ENCODE measurements at places on chromosomes 1 and 21.

GRCh38 chr1:9202240-9202870 lies 32.2 kb upstream of the H6PD start:
- DNase-seq = no peak

- no peak for DNase-seq
Observed at GRCh38 chr1:94456736-94457135, 38.5 kb downstream of the ABCD3 start.

DNA sequence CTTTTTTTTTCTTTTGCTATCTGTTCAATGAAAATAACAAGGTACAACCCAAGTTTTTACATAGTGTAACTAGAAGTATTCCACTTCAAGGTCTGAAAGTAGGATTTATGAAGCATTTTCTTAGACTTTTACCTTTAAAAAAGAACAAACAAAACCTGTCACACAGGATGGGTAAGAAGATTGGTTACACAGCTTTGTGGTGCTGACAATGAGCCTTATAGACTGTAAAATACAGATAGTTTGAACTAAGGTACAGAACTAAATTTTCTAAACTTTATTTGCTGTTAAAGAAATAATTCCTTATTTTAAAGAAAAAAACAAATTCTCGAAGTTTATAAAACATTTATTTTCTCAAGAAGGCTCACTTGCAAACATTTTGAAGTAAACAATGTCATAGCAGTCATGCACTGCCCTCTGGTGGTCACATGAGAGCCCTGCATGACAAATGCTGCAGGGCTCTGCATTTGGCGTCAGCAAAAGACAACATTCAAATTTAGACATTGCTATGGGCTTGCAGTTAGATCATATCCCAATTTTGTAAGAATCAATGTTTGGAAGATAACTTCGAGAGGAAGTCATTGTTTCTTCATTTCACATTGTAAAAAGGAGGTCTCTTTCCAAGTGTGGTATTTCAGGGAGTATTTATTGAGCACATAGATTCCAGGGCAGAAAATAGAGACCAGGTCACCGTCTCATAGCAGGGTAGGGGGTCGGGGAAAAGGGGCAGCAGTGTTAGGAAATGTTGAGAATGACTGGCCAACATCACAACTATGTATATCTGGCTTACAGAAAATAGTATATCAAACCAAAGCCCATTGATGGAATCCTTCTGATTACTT lies 115.3 kb upstream of the FMN2 start:
- peak; percentile 42 for DNase-seq

GRCh38 chr1:186474208-186474607 lies 13.3 kb upstream of the PDC start:
- DNase-seq = no peak

DNA sequence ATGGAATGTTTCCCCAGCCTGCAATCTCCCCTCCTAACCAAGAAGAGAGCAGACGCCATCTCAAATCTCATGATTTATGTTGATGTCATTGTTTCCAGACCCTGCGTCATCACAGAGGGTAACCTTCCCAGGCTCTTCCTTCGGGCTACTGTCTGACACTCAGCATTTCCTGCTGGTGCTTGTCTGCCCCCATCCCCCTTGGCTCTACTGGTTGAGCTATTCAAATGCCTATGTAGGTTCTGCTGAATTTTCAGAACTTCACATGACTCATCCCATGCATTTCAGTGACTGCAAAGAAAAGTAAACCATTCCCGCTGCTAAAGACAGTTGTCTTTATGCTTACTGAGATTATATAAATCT lies 24.8 kb upstream of the ITPKB start:
- no peak for DNase-seq

- DNase-seq = no peak
Observed at GRCh38 chr1:245751726-245752470, 597.1 kb downstream of the KIF26B start.

DNA sequence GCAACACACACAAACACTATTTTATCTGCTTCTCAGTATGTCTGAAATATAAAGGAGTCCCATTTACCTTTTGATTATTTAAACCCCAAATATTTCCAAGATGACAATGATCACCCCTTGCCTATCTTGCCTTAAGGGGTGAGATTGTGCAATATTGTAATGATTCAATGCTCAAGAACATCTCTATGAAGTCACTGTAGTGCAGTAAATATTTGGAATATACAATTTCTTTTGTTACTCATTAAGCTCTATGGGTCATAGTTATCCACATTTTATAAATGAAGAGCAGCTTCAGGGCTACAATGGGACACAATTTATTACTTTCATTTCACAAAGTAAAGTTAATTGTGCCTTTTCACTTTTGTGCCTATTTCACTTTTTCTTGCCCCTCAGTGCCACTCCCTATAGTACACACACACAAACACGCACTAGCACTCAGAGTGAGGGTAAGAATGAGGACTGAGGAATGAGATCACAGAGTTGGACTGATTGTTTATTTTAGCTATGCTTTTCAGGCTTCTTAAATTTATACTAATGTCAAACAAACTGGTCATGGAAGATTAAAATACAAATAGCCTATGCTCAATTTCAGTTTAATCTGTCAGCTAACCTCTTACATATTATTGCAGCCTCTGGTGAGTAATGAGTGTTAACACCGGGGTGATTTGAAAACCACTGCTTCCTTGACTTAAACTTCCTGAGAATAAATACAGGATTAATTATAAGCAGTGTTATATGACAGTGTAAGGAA lies 521.0 kb upstream of the B3GALT2 start:
- DNase-seq = no peak

GRCh38 chr1:234486858-234487840 lies 8.2 kb upstream of the TARBP1 start:
- DNase-seq = no peak

- no peak for DNase-seq
Observed at GRCh38 chr1:5223206-5223605, 568.8 kb downstream of the AJAP1 start.

DNA sequence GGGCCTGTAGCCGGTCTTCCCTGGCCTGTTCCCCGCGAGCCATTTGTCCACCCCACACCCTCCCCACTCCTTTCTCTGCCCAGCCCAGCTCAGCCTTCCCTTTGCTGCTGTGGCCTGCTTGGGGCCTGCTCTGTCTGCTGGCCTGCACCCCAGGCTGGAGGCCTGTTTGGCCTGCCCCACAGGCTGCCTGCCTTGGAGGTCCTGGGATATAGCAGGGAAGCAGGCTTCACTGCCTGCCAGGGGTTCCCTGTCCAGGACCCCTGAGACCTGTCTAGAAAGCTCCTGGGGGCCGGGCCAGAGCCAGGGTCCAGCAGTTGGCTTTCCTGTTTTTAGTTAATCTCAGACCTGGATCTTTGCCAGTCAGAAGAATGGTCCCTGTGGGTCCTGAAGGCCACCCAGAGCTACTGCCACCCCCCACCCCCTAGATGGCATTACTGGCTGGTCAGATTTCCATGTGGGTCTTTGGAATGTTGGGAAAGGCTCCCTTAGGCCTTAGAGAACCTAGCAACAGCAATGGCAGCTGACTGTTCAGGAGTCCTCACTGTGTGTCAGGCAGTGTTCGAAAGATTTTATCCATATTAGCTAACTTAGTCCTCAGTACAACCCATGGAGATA lies 7.7 kb downstream of the ZNF362 start:
- DNase-seq = no peak

DNA sequence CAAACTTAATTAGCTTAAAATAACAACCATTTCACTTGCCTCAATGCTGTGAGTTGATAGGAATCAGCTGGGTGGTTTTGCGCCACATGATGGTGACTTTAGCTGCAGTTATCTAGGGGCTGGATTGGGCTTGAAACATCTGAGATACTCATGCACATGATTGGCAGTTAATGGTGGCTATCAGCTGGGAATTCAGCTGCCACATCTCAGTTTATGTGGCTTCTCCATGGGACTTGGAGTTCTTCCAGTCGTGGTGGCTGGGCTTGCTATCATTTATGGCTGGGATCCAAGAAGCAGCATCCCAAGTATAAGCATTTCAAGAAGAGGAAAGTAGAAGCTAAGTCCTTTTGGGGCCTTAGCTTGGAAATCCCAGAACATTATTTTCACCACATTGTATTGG lies 36.4 kb downstream of the PDC start:
- no peak for DNase-seq

GRCh38 chr1:93746021-93746812 lies 64.6 kb upstream of the BCAR3 start:
- no peak for DNase-seq

DNA sequence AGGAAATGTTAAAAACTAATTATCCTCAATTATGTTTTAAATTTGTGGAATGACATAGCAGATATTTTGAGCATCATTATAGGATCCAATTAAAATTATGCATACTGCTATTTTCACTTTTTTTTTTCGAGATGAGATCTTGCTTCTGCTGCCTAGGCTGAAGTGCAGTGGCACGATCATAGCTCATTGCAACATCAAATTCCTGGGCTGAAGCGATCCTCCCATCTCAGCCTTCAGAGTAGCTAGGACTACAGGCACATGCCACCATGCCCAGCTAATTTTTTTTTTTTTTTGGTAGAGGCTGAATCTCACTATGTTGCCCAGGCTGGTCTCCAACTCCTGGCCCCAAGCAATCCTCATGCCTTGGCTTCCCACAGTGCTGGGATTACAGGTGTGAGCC lies 11.3 kb upstream of the SLC1A7 start:
- DNase-seq = no peak

DNA sequence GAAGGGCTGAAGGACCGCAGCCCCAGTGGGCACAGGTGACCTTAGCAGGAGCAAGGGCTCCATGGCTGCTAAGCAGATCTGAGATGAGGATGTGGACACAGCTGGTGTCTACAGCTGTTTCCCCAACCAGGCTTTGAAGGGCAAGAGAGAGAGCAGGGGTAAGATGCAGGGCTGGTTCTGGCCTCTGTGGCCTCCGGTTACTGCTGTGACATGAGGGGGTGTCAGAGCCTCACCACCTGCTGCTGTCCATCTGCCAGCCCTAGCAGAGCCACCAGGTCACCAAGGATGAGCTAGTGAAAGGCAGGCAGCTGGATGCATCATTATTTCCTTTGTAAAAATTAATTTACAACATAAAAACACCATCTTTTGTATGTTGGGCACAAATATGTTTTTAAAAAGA lies 33.4 kb downstream of the OBSCN start:
- no peak for DNase-seq

- no peak for DNase-seq
Observed at GRCh38 chr1:208036106-208036808, 125.3 kb upstream of the CD34 start.

- no peak for DNase-seq
Observed at GRCh38 chr1:61961009-61961408, 218.7 kb downstream of the PATJ start.

GRCh38 chr1:55045430-55045829 lies 6.1 kb downstream of the PCSK9 start:
- no peak for DNase-seq

Data from activated gamma-delta T cell treated with Interleukin-2 at 50 U/mL for 16 hours (primary cell).